ENCODE measurements at places on chromosomes 7 and 10.

DNA sequence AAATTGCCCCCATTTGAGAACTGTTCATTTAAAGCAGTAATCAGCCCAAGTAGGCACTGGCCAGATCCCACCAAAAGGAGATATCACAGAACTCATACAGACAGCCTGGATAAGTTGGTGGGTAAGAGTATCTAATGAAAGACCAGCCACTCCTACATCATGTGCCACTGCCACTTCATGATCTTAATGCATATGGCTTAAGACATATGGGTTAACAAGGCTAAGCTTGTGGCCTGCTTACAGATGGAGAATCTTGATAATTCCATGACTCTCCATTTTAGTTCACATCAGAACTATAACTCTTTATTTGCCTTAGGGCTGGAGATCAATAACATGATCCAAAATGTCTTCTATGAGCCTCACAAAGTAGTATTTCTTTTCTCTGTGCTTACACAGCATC is 6.8 kb upstream of the IFIT1B start:
- no peak for DNase-seq

- no peak for DNase-seq
Measured at GRCh38 chr10:92011560-92012214, 88.1 kb downstream of the BTAF1 start.

DNA sequence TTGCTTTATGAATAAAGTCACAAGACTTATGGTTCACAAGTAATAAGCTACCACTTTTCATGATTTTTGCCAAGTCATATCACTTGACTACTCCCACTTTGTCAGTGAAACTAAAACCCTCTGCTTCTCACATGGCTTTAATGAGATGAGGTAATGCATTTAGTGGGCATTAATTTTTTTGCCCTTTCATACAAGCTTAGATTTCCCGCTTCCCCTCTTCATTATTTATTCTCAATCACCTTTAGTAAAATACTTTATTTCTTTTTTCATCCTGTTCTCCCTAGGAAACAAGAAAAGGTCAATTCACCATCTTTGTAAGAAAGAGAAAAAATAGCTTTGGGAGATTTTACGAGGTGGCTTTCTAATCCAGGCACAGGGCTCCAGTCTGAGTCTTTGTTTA is 109.6 kb upstream of the STARD3NL start:
- DNase-seq = no peak

DNA sequence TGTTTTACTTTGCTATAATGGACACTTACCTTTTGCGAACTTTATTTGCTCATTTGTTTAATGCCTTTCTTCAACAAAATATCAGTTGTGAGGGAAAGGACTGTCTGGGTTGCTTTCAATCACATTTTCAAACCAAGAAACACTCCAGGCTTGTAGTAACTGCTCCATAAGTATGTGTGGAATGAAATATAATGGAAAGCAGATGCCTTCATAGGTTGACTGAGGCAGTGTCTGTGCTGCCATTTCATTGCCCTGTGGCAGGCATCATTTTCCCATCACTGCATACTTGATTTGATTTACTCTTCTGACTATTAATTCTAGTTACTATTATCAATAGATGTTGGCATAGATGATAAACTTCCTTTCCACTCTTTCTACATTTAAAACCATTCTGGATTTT is 762.3 kb downstream of the CNTNAP2 start:
- no peak for DNase-seq

DNA sequence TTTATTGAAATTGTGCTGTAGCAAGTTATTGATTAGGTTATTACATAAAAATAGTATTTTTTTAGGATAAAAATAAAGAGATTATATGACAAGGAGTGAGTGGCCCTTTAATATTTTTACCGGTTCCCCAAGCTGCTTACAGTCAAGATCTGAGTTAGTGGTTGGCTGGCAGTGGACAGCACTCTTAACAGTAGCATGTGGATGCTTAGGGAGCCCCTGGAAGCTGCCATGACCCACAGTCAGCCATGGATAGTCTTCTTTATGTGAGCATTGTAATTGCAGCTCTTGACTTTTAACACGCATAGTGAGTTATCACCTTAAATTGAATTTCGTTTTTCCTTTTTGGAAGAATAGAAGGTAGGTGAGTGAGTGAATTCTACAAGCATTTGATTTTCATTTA is 22.1 kb downstream of the RAB18 start:
- DNase-seq = no peak

- no peak for DNase-seq
Measured at GRCh38 chr10:24432478-24433416, 223.8 kb downstream of the KIAA1217 start.

- DNase-seq = no peak
Measured at GRCh38 chr10:112970021-112970420, 20.0 kb downstream of the TCF7L2 start.

DNA sequence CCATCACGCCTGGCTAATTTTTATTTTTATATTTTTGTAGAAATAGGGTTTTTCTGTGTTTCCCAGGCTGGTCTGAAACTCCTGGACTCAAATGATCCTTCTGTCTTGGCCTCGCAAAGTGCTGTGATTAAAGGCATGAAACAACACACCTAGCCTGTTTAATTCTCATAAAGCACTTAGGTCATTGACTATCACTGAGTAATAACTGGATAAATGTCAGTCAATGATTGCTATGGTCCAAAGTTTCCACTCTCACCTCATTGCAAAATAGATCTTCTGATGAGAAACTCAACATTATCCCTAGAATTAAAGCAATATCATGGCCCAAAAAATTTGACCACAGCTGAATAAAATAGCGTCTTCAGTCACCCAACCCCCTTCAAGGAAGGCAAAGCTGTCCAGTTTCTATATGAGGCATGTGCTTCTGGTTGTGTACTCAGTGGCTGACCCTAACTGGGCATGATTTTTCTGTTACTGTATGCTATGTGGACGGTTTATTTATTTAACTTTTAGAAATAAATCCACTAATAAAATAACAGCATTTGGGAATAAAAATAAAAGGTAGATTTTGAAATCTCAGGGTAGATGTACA is 86.5 kb upstream of the LRRN3 start:
- no peak for DNase-seq

Measured in activated gamma-delta T cell treated with anti-CD3 and anti-CD28 coated beads, Interleukin-2, amount 50 U/mL, for 16 hours (primary cell).